ENCODE measurements at places on chromosomes 2 and 18. TPM values are rescaled to one million over a fixed set of nuclear protein-coding genes. Genes with fewer than 3 reads are reported as not detected.

DNA sequence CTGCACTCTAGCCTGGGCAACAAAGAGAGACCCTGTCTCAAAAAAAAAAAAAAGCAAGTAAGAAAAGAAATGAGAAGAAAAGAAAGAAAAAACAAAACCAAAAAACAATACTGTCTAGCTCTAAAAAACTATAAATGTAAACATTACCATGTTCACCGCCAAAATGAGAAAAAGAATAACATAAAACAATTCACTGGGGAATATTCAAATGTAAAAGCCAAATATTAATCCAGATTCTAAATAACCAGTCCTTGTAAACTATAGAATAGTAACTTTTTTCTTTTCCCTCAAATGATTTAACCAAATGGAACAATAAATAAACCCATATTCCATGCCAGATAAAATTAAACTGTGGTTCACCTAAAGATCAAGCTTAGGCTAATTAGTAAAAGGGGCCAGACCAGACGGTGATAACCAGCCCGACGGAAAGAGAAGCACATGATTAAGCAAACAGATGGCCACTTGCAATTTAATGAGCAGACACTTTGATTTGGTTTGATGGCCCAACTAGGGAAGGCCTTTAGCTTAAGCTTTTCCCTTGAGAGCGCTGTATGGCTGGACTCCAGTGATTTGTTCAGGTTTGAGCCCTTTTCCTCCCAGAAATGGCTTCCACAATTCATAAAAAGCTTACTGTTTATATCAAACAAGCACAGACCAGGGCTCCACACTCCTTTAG, 39.4 kb upstream of the ZNF397 start:
- DNase-seq = no peak
- H3K4me3 ChIP-seq = no peak overlapping the region
- no peaks in the 10 kb centered on the region for H3K4me1 ChIP-seq
- H3K27ac ChIP-seq = no peak overlapping the region
- H3K27me3 ChIP-seq = no peaks in the 10 kb centered on the region

- H3K4me3 ChIP-seq = no peak overlapping the region
- DNase-seq = no peak
- H3K36me3 ChIP-seq = no peaks in the 10 kb centered on the region
- H3K27me3 ChIP-seq = no peaks in the 10 kb centered on the region
- H3K4me1 ChIP-seq = peaks cover 37% of the 10 kb centered on the region
Observed at GRCh38 chr2:162113776-162114168, 38.3 kb downstream of the GCG start.

- no peak overlapping the region for H3K27ac ChIP-seq
- H3K27me3 ChIP-seq = no peaks in the 10 kb centered on the region
- no peaks in the 10 kb centered on the region for H3K36me3 ChIP-seq
- no peak for DNase-seq
- H3K4me1 ChIP-seq = peaks cover 16% of the 10 kb centered on the region
Observed at GRCh38 chr2:11865805-11866204, 119.4 kb downstream of the LPIN1 start.

The UNC80 gene
- not detected for total RNA-seq

- no peak overlapping the region for H3K4me3 ChIP-seq
- H3K36me3 ChIP-seq = no peaks in the 10 kb centered on the region
- H3K27ac ChIP-seq = no peak overlapping the region
- no peaks in the 10 kb centered on the region for H3K4me1 ChIP-seq
- no peaks in the 10 kb centered on the region for H3K27me3 ChIP-seq
- DNase-seq = no peak
Observed at GRCh38 chr2:234116010-234116409, 65.5 kb downstream of the SPP2 start.

DNA sequence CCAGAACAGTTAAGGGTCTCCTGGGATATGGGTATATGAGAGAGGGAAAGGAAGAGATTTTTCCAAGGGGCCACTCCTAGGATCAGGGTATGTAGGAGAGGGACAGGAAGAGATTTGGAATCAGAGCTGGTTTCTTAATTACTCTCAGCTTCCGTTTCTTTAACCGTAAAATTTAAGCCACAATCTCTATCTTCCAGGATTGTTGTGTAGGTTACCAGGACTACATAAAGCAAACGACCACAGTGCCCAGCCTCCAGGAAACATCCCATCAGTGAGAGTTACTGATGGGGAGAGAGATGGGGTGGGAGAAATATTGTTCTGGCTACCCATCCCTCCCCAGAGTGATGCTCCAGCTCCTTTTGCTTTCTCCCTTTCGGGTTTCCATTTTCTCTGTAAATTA, 114.6 kb upstream of the THUMPD2 start:
- no peaks in the 10 kb centered on the region for H3K4me1 ChIP-seq
- no peak overlapping the region for H3K27ac ChIP-seq
- H3K4me3 ChIP-seq = no peak overlapping the region
- no peaks in the 10 kb centered on the region for H3K36me3 ChIP-seq
- H3K27me3 ChIP-seq = no peaks in the 10 kb centered on the region

GRCh38 chr2:236871500-236872001, 214.1 kb upstream of the COPS8 start:
- H3K36me3 ChIP-seq = no peaks in the 10 kb centered on the region
- H3K27me3 ChIP-seq = peaks cover 7% of the 10 kb centered on the region
- peak overlapping the region; percentile 70 for H3K27ac ChIP-seq
- no peak overlapping the region for H3K4me3 ChIP-seq
- H3K4me1 ChIP-seq = peaks cover 38% of the 10 kb centered on the region

- no peaks in the 10 kb centered on the region for H3K36me3 ChIP-seq
- DNase-seq = peak; percentile 37
- no peak overlapping the region for H3K27ac ChIP-seq
- H3K27me3 ChIP-seq = no peaks in the 10 kb centered on the region
Observed at GRCh38 chr2:95275151-95275515, 884 bp downstream of the PROM2 start.

The GAD1 gene
- total RNA-seq = not detected

The ACTG2 gene
- total RNA-seq = 22.2 TPM

GRCh38 chr18:73579698-73580097, 567.9 kb downstream of the FBXO15 start:
- DNase-seq = no peak
- H3K27me3 ChIP-seq = no peaks in the 10 kb centered on the region
- H3K4me1 ChIP-seq = no peaks in the 10 kb centered on the region
- H3K36me3 ChIP-seq = no peaks in the 10 kb centered on the region
- H3K4me3 ChIP-seq = no peak overlapping the region
- H3K27ac ChIP-seq = no peak overlapping the region

DNA sequence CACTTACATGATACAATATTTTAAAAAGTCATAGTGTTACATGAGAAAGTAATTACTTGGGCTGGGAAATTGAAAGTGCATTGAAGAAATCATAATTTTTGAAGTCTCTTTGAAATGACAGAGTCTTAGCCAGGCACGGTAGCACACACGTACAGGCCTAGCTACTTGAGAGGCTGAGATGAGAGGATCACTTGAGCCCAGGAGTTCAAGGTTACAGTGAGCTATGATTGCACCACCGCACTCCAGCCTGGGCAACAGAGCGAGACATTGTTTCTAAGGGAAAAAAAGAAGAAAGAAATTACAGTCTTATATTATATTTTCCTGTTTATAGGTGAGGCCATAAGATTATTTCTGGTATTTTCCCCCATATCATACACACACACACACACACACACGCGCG, 9.2 kb upstream of the IAH1 start:
- H3K27ac ChIP-seq = no peak overlapping the region
- peaks cover 41% of the 10 kb centered on the region for H3K36me3 ChIP-seq
- H3K4me3 ChIP-seq = no peak overlapping the region
- no peaks in the 10 kb centered on the region for H3K4me1 ChIP-seq
- H3K27me3 ChIP-seq = no peaks in the 10 kb centered on the region

GRCh38 chr2:49978341-49978740, 824.0 kb upstream of the FSHR start:
- no peak overlapping the region for H3K27ac ChIP-seq
- H3K4me1 ChIP-seq = no peaks in the 10 kb centered on the region
- no peaks in the 10 kb centered on the region for H3K36me3 ChIP-seq
- no peak for DNase-seq
- H3K27me3 ChIP-seq = no peaks in the 10 kb centered on the region

DNA sequence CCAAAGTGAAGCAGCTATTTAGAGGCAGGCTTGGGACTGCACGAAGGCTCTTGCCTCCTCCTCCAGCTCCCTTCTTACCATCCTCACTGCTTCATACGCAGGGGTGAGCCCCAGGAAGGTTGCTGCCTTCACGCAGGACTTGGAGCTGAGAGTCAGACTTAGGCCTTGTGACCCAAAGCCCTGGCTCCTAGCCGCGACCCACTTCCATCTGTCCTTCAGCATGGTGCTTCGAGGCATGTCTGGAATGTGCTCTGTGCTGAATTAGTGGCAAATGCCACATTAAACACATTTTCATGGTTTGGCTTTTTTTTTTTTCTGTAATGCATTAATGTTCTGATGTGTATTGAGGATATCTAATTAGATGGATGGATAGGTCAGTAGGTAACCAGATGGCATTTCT, 37.5 kb downstream of the ITGB1BP1 start:
- no peaks in the 10 kb centered on the region for H3K4me1 ChIP-seq
- peaks cover 72% of the 10 kb centered on the region for H3K36me3 ChIP-seq
- no peaks in the 10 kb centered on the region for H3K27me3 ChIP-seq
- H3K4me3 ChIP-seq = no peak overlapping the region

DNA sequence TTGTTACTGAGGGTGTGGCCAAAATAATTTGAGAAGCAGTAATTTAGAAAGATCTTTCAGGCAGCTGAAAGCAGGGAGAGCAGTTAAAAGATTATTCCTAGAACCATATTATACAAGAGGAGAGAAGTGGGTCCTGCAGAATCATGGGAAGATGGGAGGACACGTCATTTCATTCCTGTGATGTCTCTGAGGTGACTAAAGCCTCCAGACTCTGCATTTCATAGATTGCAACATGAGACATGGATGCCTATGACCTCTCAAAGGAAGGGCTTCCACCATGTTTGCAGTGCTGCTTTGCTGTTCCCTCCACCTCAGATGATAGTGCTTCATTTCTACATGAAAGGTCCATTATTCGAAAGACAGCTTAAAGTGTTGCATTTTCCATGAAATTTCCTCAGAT, 788.4 kb downstream of the TSN start:
- H3K27me3 ChIP-seq = no peaks in the 10 kb centered on the region
- DNase-seq = no peak
- H3K4me3 ChIP-seq = no peak overlapping the region
- H3K27ac ChIP-seq = no peak overlapping the region
- no peaks in the 10 kb centered on the region for H3K4me1 ChIP-seq
- no peaks in the 10 kb centered on the region for H3K36me3 ChIP-seq

The RNF125 gene
- 8.1 TPM for total RNA-seq

The ADRA2B gene
- total RNA-seq = 0.32 TPM

Measured in lower lobe of right lung (tissue), 2 donors.